ENCODE measurements at places on chromosomes 3 and 15. TPM values are rescaled to one million over a fixed set of nuclear protein-coding genes. Genes with fewer than 3 reads are reported as not detected.

Gene ACOX2
- polyA plus RNA-seq: 13.9 TPM

Gene ATP13A5
- 0.26 TPM for polyA plus RNA-seq

Gene FBXO45
- 4.1 TPM for polyA plus RNA-seq

Gene CLRN1
- polyA plus RNA-seq: not detected

Gene CTDSPL
- 7.6 TPM for polyA plus RNA-seq

Gene SNX22
- 0.72 TPM for polyA plus RNA-seq

Gene CHRNA3
- 0.07 TPM for polyA plus RNA-seq

Gene GATM
- 12.5 TPM for polyA plus RNA-seq

Gene SHQ1
- 5.5 TPM for polyA plus RNA-seq

Gene CFAP100
- not detected for polyA plus RNA-seq

Gene ITGB5
- polyA plus RNA-seq: 19.5 TPM

Measured in esophagus (tissue), 2 donors.